ENCODE measurements at places on chromosomes 16 and 17. TPM values are rescaled to one million over a fixed set of nuclear protein-coding genes. Genes with fewer than 3 reads are reported as not detected.
A peak's percentile ranks its signal among the peaks of the same experiment; 100 is the strongest.

Gene PIK3R6
- 0.51 TPM for total RNA-seq

DNA sequence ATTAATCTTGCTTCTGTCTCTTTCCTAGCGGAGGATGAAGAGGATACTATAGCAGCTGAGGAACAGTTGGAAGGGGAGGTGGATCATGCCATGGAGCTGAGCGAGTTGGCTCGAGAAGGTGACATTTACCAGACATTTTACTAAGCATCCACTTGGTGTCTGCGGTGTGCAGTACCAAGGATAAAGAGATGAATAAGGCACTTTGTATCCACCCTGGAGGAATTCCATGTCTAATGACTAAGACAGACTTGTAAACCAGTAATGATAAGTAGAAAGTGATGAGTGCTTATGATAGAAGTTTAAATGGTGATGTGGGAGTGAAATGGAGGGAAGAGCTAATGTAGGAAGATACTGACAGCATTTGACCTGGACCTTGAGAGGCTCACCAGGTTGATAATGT lies 12.0 kb downstream of the SRCAP start:
- H3K27me3 ChIP-seq = no peaks in the 10 kb centered on the region
- H3K4me3 ChIP-seq = no peak overlapping the region
- H3K36me3 ChIP-seq = peaks cover 100% of the 10 kb centered on the region
- no peak for DNase-seq
- no peaks in the 10 kb centered on the region for H3K4me1 ChIP-seq
- H3K27ac ChIP-seq = no peak overlapping the region

- H3K27ac ChIP-seq = no peak overlapping the region
- H3K4me1 ChIP-seq = no peaks in the 10 kb centered on the region
- H3K4me3 ChIP-seq = no peak overlapping the region
- DNase-seq = no peak
These were observed 39.7 kb upstream of the TBC1D3K start for GRCh38 chr17:37884516-37884915.

DNA sequence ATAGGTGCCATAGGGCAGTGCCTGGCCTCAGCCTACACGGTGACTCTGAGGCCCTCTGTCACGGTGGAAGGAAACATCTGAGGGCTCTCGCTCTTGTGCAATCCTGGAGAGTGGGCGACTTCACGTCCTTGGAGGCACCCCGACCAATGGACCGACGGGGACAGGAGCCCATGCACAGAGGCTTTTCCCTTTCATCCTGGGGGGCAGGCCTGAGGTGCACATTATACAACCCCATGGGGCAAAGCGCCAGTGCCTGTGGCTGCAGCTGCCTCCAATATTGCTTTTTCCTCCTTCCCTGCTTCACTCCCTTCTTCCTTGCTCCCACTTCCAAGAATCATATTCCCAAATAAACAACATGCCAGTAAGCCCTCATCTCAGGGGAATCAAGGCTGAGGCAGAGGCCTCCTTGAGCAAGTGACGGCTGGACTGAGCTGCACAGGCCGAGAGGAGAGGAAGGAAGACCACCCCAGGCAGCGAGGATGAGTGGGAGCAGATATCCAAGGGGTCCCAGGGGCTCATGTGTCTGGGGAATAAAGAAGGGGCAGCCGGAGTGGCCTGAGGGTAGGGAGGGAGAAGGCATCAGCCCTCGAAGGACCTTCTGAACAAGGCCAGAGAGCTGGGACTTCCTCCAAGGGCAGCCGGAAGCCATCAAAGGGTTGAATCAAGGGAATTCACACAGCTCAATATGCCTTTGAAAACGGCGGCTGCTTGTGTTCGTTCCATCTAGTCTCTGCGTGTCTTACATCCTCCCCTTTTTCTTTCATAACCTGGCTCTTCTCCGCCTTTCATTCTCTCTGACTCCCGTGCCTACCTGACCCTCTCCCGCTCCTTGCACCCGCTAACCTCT lies 42.6 kb upstream of the RPL38 start:
- peak; percentile 48 for DNase-seq
- no peaks in the 10 kb centered on the region for H3K36me3 ChIP-seq
- H3K27ac ChIP-seq = no peak overlapping the region
- H3K27me3 ChIP-seq = no peaks in the 10 kb centered on the region

Gene KIF2B
- not detected for total RNA-seq

DNA sequence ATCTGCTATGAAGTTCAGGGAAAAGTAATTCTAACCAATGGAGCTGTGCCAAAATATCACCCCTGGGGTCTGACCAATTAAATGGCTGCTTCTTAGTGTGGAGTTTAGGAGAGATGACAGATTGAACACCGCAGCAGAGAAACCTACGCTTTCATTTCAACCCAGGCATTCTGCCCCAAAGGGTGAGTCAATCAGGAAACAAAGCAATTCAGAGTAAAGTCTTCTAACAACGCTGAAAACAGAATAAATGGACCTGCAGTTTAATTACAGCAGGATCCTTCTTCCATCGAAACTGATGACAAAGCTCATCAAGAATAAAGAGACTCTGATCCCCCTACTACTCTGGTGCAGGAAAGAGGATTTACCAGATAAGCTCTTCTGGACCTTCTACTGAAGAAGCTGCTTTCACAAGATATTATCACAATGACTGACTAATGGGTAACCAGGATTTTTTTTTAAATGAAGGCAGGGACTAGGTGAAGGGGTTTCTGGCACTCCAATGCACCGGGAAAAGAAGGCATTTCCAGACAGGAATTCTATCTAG lies 16.7 kb downstream of the RFFL start:
- H3K27me3 ChIP-seq = no peaks in the 10 kb centered on the region
- H3K27ac ChIP-seq = no peak overlapping the region
- peaks cover 16% of the 10 kb centered on the region for H3K4me1 ChIP-seq
- no peak for DNase-seq

Gene CSF3
- 1.3 TPM for total RNA-seq

DNA sequence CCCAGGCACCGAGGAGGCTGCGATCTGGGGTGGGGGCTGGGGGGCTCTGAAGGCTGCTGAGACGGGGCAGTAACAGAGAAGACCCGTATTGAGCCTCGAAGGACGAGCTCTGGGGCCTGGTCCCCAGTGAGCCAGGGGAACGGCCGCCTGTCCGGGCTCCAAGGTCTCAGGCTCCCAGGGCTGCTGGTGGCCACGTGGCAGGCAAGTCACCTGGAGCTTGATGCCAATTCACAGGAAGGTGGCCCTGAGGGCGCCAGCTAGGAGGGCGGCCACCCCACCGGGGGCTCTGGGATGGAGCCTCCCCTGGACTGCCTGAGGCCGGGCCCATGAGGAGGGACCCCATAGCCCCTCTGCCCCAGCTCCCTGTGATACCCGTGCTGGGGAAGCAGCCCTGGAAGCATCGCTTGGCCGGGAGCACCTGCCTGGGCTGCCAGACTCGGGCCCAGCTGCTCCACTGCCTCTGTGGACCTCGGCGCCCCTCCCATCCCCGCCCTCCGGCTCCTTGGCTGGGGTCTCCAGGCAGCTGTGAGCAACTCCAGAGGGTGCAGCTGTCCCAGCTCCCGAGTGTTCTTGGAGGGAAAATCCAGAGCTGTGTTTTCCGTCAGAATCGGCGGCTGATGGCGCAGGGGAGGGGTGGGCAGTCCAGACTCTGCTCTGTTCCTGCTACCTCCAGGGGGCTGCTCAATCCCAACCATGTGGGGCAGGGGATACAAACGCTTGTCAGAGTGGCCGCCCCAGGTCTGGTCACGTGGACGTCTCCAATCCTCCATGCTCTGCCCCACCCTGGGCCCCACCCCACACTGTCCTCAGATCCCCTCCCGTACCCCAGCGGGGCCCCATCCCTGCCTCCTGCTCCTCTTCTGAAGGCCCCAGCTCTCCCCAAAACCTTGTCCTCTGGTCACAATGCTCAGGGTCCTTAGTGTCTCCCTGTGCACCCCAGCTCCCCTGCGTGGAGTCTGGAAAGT lies 67.2 kb upstream of the GNG13 start:
- H3K27me3 ChIP-seq = no peaks in the 10 kb centered on the region
- no peaks in the 10 kb centered on the region for H3K4me1 ChIP-seq
- no peak for DNase-seq
- H3K36me3 ChIP-seq = no peaks in the 10 kb centered on the region
- H3K27ac ChIP-seq = no peak overlapping the region

Gene GP1BA
- total RNA-seq = not detected

Gene CASKIN1
- total RNA-seq = 3.5 TPM

DNA sequence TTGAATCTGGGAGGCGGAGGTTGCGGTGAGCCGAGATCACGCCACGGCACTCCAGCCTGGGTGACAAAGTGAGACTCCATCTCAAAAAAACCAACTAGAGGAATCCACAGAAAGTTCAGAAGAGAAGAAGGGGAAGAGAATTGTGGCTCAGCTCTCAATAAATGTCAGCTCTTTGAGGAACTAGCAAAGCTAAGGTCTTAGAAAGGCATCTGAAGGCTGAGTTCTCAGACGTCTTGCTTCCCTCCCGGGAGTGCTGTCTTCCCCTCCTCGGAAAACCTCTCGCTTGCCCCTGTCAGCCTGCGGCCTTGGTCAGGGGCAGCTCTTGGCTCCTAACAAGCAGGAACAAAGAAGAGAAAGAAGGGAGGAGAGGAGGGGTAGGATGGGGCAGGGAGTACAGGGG lies 5.3 kb downstream of the SHPK start:
- H3K4me3 ChIP-seq = no peak overlapping the region
- peaks cover 30% of the 10 kb centered on the region for H3K4me1 ChIP-seq
- DNase-seq = no peak
- no peak overlapping the region for H3K27ac ChIP-seq

DNA sequence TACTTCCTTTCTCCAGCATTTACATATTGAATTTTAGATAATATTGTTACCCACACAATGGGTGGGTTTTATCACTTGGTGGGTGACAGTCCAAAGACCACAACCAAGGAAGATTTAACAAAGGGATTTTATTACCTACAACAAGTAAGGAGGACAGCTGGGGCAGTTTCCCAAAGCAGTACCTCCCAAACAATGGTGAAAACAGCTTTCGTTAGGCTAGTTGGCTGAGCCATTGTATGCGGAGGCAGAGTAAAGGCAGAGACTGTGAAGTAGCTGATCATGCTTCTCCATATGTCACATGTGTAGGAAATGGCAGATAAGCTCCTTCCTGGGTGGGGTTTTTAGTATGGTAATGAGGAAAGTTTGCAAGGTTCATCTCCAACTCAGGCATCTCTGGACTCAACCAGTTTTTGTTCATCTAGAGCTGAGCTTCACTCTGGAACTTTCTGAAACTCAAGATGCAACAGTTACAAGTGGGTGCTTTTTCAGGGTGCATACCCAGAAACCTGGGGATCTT lies 104.3 kb upstream of the PSMD7 start:
- no peaks in the 10 kb centered on the region for H3K4me1 ChIP-seq
- no peak overlapping the region for H3K4me3 ChIP-seq
- H3K27me3 ChIP-seq = no peaks in the 10 kb centered on the region
- DNase-seq = no peak
- H3K27ac ChIP-seq = no peak overlapping the region
- no peaks in the 10 kb centered on the region for H3K36me3 ChIP-seq

Data from right atrium auricular region (tissue), 2 donors.